T-helper 22 cell (primary cell): ENCODE measurements at places on chromosomes 11 and 22.

DNA sequence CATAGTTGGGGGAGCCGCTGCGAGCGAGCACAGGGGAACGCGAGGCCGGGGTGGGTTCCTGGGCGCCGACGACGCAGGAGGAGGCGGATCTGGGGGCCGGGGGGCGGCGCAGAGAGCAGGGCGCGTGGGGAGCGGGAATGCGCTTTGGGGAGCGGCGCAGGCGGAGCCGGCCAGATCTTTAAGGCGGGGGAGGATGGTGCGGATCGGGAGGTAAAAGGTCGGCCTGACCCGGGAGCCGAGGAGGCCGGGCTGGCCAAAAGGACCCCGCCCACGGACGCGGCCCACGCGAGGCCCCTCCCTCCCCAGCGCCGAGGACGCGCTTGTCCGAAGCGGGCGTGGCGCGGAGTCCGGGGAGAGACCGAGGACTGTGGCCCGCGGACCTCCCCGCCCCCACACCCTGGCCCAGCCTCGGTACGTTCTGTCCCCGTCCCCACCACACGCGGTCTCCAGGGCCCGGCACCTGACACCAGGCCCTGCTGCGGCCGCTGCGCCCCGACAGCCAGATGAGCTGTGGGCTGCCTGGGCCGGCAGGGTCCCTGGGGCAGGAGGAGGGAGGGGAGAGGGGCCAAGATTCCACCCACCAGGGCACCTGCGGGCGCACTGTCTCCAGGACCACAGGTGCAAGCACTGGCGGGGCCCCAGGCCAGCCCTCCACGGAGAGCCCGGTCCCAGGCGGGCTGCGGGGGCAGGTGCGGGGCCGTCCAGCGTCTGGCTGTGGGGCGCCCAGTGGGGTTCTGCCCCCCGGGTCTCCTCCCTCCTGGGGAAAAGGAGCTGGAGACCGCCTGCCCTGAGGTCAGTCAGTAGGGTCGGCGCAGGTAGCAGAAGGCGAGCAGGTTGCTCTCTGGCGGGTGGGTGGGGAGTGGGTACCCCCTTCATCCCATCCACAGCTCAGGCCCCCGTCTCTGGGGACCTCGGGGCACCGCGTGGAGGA, 10.9 kb downstream of the PIM3 start:
- DNase-seq, result no peak

GRCh38 chr11:19907008-19907579, 194.5 kb downstream of the NAV2 start:
- DNase-seq, result no peak

GRCh38 chr11:15651816-15652215, 537.1 kb downstream of the INSC start:
- DNase-seq, result no peak

GRCh38 chr22:44862981-44863860, 110.8 kb downstream of the ARHGAP8 start:
- no peak for DNase-seq

DNA sequence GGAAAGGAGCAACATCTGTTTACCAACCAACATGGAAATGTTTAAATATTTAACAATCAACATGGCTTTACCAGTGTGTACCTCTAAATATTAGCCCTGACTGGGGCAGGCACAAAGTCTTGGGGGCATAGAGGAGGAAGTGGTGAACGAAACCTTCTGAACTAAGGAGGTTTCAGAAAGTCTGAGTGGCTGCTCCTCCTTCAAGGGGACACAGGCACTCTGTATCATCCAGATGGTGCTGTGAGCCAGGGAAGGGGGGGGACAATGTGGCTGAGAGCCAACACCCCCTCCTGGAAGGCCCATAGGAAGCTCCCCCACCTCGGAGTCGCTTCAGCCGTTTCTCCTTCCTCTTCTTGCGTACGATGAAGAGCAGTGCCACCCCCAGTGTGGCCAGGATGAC, 107.7 kb downstream of the CEP164 start:
- no peak for DNase-seq

- DNase-seq, result peak; percentile 72
These were observed 4.5 kb upstream of the NCF4 start for GRCh38 chr22:36856121-36856791.

DNA sequence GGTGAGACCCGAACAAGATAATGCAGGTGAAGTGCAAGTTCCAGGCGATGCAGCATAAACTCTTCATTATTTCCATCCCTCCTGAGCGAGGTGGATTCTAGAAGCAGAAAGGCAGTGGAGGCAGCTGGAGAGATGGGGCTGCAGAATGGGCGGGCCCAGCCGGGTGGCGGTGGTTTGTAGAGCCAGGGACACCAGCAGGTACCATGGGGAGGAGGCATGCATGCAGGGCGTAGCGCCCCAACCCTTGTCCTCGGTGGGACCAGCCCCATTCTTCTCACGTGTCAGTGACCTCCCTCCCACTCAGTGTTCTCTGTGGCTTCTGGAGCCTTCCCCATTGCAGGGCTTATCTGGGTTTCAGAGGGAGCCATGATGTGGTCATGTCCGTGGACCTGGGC, 38.0 kb downstream of the MPPED1 start:
- no peak for DNase-seq

GRCh38 chr11:116702772-116703385, 69.9 kb downstream of the BUD13 start:
- DNase-seq, result no peak

DNA sequence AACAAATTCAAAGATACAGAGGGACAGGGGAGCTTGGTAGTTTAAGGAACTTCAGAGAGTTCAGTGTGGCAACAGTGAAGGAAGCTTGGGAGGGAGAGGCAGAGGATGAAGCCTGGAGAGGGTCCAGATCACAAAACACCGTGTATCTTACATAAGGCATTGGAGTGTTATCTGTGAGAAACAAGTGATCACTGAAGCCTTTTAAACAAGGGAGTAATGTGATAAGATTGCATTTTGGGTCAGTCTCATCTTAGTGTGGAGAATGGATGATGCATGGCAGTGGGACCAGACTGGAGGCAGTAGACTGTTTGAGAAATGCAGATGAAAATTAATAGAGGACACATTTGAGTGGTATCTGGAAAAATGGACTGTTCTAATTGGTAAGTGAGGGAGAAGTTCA, 79.4 kb downstream of the EXT2 start:
- no peak for DNase-seq

DNA sequence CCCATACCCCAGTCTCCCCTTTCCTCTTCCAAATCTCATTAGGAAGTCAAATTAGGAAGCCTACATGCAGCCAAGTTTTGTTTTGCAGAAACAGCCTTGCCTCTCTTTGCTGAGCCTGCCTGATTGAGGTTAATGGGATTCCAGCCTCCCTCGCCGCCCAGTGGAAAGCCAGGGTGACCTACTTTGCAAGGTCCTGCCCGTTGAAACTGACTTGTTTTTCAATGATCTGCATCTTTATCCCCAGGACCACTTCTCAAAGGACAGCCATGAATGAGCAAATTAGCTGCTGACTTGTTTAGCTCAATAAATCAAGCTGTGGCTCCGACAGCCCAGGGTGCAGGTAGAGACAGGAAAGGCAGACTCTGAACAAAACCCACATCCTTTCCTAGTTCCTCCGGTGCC, 110.4 kb downstream of the RRAS2 start:
- DNase-seq, result no peak

DNA sequence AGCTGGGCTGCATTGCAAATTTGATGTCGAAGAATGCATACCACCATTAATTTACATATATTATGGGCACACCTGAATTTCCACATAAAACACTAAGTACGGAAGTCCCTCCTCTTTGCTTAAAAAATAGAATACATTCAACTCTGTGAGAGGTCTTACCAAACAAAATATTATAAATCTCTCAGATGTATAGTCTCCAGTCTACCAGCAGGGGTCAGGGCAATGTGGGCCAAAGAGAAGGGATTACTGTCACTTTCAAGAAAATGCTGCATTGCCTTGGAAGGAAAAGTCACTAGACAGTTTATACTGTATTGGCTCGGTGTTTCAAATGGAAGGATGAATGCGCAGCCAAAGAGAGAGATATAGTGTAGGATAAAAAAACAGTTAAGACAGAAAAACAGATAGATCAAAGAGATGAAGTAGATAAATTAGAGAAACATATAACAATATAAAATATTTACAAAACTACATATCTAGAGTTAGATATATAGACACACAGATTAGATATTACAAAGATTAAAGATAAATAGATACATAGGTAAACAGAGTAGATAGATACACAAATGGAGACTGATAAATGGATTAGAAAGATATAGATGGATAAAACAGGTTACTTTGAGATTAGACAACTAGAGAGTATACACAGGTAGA, 20.9 kb downstream of the SERGEF start:
- peak; percentile 9 for DNase-seq

- DNase-seq, result no peak
These were observed 1017.9 kb downstream of the TBC1D22A start for GRCh38 chr22:47780281-47780875.

- no peak for DNase-seq
These were observed 147.8 kb upstream of the ARHGAP20 start for GRCh38 chr11:110859998-110860397.

GRCh38 chr11:10780040-10780439, 28.7 kb downstream of the EIF4G2 start:
- DNase-seq, result no peak

DNA sequence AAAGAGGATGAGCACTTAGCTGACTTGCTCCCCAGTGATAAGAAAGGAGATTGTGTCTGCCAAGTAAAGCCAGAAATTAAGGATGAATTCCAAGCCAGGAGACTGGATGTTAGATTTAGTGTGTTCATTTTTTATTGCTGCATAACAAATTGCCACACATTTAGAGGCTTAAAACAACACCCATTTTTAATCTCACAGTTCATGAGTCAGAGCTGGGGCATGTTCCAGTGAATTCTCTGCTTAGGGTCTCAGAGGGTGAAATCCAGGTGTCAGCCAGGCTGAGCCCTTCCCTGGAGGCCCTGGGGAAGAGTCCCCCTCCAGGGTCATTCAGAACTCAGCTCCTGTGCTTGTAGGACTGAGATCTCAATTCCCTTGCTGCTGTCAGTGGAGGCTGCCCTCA, 352.8 kb downstream of the BUD13 start:
- DNase-seq, result no peak

GRCh38 chr11:131073167-131073566, 156.9 kb upstream of the SNX19 start:
- no peak for DNase-seq

DNA sequence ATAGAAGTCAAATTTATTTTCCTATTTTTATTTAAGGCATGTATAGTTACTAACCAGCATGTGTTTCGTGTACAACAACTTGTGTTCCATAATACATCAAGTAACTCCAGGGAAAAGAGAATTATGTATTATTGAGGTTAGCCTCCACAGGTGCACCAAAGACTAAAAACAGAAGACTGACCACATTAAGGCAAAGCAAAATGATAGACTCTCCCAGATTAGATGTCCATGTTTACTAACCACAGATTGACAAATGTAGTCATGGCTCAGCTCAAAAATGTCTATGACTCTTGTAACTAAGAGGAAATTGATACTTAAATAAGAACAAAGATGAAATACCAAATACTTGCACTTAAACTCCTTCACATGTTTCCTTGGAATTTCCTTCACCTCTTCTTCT, 238.5 kb downstream of the METTL15 start:
- no peak for DNase-seq

GRCh38 chr11:71418643-71419042, 29.6 kb downstream of the DHCR7 start:
- DNase-seq, result no peak

DNA sequence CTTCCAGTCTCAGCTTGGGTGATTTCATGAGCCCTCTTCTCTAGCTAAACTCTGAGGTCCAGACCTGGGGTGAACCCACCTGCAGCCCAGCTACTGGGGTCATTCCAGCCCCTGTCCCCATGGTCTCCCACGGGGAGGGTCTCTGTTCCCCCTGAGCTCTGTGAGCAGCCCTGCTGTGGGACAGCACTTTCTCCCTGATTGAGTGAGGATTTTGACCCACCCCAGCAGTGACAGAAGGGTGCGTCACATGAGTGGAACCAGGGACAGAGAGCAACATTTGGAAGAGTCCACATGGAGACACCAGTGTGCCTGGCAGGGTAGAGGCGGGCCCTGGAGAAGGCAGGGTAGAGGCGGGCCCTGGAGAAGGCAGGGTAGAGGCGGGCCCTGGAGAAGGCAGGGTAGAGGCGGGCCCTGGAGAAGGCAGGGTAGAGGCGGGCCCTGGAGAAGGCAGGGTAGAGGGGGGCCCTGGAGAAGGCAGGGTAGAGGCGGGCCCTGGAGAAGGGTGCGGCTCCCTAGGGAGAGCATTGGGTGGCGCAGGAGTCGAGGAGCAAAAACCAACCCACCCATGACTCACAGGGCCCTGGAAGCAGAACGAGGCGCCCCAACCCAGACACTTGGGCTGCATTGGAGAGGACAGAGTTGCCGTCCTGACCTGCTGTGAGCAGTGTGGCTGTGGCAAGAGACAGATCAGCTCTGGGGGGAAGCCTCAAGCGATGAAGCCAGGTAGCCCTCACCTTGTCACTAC, 227.7 kb upstream of the B3GAT1 start:
- no peak for DNase-seq

GRCh38 chr11:21142007-21142406, 472.6 kb downstream of the NELL1 start:
- DNase-seq, result no peak

DNA sequence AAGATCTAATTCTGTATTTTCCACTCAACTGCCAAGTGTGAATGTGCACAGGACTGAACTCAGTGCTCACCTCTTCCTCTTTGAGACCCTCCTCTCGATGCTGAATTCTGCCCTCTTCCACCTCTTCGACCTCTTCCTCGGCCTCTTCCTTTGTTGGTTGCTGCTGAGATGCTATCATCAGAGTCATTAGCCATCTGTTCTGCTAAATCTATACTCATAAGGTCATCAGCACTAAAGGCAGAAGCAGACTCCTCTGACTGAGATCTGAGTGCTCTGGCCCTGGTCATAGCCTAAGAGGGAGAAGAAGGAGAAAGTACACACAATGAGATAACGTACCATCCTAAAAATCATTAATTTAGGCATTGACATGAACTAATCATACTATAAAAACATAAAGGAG, 45.9 kb upstream of the GPR83 start:
- DNase-seq, result no peak

DNA sequence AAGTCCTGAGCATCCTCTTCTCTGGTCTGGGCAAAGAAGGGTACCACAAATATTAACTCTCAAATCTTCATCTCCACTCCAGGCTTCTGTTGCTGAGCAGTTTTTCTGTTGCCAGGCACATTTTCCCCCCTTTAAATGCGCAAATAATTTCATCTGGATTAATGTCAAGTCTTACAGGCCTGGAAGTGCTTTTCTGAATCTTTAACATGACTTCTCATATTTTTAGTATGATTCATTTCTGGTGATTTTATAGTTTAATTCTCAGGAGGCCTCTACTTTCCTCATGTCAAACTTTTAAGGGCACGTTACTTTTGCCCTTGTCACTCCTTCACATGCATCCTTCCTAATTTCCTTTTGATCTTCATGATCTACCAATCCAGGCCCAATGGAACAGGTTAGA, 510.2 kb downstream of the METTL15 start:
- no peak for DNase-seq

DNA sequence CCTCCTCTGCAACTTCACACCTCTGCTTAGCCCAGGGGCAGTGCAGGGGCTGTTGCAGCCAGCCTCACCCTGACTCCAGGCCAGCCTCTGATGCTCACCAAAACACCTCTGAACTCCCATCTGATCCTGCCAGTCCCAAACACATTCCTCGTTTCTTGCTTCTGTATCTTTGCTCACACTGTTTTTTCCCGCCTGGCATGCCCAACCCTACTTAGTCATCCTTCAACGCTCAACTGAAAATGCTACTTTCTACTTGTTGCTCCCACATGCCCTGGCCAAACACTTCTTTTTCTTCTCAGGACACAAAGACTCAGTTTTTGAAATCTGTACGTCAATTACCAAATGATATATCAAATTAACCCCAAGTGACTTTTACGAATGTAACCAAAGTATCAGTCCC, 140.8 kb upstream of the ZBED5 start:
- no peak for DNase-seq
